ENCODE measurements at places on chromosomes 13 and 19.
A peak's percentile ranks its signal among the peaks of the same experiment; 100 is the strongest.

DNA sequence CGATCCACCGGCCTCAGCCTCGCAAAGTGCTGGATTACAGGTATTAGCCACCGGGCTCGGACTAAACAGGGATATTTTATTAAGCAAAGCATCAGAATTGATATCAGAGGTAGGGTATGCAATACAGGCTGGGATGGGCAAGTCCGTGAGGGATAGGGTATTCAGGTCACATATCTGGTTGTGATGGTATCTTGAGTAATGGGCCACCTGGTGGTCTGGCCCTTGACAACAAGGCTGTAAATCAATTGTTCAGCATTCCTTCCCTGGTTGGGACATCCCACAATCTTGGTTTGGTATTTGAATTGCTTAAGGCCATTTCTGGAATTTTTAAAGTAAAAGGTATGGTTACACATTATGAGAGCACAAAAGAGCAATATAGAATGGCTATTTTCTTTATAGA is 1588.0 kb downstream of the SLITRK1 start:
- DNase-seq = no peak

DNA sequence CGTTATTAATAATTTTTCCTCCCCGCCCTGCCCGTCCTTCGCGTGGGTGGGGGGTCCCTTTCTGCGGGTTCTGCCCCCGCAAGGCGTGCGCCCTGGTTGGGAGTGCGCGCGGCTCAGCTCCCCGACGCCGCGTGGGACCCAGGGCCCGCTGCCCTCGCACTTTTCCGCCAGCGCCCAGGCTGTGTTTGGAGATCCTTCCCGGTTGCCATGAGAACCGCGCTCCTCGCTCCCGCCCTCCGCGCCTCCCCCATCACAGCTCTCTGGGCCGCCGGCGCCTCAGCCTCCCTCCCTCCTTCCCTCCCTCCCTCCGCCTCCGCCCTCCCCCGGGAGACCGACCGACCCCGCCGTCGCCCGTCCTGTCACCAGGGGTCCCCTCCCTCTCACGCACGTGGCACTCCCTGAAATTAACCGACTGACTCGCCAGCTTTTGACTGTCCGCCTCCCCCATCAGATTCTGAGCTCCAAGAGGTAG is 2.4 kb upstream of the SSBP4 start:
- peak; percentile 69 for DNase-seq

GRCh38 chr19:49534632-49535385 is 7.0 kb downstream of the RCN3 start:
- DNase-seq = no peak

DNA sequence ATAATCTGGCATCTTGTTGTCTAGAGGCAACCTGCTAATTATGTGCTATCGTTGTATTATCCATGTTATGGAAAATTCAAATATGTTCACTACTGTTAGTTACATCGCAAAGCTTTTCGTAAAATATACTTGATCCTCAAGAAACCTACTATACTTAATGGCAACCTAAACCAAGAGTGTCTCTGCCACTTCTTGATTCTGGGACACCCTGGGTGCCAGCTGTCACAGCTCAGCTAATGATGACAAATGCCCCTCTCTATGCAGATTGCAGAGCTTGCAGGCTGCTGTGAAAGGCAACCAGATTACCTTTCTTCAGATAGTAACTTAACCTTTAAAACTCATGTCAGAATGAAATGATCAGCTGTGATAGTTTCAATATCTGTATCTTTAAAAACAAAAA is 8.9 kb upstream of the MAB21L1 start:
- no peak for DNase-seq

DNA sequence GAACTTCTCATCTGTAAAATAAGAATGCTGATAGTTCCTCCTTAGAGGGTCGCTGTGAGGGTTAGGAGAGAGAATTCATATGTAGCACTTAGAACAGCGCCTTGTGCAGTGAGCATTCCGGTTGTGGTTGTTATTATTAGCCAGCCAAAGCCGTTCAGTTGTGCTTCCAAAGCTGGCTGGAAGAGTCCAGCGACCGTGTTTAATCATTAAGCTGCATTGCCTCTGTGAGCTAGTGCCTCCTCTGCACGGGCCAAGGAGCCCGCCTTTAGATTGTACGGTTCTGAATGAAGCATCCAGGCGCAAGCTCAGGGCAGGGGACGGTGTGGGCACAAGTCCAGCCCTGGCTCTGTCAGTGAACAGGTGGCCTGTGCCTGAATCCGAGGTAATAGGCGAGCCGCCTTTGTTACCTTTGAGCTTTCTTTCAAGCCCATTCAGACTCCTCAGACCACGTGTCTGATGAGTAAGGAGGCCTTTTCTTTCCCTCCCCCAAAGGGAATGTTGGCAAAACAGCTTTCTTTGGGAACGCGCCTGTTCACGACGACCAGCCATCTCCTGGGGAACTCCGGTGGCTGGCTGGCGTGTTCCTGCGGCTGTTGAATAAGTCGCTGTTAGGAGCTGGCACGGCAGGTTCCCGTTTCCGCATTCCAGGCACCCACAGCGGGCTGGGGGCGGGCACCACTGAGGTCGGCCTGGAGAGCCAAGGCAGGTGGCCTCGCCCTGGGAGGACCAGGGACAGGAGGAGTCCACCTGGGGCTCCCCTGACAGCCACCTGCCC is 25.1 kb downstream of the SIPA1L3 start:
- no peak for DNase-seq

GRCh38 chr13:36354842-36355623 is 8.8 kb upstream of the SPART start:
- no peak for DNase-seq

- peak; percentile 68 for DNase-seq
Observed at GRCh38 chr19:49475995-49476880, 2.2 kb downstream of the FLT3LG start.

DNA sequence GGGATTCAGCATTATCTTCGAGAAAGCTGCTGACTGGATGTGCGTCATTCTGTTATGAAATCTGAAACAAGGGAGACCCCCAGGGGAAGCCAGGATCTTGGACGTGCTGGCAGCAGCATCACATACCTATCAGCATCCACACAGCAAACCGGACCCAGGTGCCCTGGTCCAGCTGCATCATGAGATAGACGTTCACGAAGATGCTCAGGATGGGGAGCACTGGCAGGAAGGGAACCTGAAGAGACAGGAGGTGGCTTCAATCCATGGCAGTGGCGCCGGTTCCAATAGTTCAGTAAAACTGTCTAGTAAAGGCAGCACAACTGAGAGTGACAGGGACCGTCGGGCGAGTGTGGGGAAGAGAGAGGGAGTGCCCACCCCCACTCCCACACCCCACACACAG is 79.5 kb downstream of the SLC7A1 start:
- DNase-seq = no peak

GRCh38 chr19:44455100-44455499 is 6.8 kb upstream of the ZNF229 start:
- no peak for DNase-seq

GRCh38 chr13:39577838-39578491 is 25.0 kb downstream of the LHFPL6 start:
- DNase-seq = no peak

GRCh38 chr19:51903192-51903591 is 1.6 kb downstream of the ZNF649 start:
- no peak for DNase-seq

GRCh38 chr19:29872224-29872731 is 60.5 kb downstream of the CCNE1 start:
- DNase-seq = no peak

Data from activated T-helper 2 cell treated with anti-CD3 and anti-CD28 coated beads, Interferon-gamma antibody, Interleukin-2, Interleukin-4, amounts not matched to agents 10 μg/mL and 5 μg/mL and 100 μg/mL, durations not matched to agents 14 hours and 24 hours and 36 hours (primary cell).